ENCODE measurements at places on chromosomes 2 and 18. TPM values are rescaled to one million over a fixed set of nuclear protein-coding genes. Genes with fewer than 3 reads are reported as not detected.

Gene ZFP36L2
- total RNA-seq, result 6.6 TPM

DNA sequence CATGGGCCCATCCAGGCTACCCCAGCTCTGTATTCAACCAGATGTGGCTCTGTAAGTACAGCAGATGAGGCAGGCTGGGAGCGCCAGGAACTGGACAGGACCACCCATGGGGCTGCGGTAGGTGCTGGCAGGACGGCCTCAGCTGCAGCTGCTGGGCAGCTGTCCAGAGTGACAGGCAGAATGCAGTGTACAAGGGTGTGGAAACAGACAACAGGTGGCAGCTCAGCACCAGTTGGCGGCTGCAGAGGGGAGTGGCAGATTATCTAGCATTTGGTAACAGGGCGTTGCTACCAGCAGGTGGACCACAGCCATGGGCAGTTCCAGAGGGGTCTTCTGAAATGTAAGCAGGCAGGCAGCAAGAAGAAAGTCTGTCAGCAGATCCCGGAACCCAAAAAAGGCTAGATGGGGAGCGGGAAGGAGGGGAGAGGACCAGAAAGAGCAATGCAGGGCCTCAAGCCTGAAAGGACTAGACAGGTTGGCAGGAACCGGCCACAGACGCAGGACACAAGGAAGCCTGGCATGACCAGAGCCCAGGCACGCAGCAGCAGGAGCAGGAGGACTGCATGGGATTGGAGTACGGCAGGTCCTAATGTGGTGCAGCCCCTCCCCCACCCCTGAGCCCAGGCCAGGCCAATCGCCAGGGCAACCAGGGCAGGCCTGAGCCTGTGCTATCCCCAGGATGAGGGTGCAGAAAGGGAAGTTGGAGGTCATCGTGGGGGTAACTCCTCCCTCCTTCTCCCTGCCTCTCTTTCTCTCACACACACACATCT is 24.7 kb downstream of the PKDCC start:
- no peak for DNase-seq

DNA sequence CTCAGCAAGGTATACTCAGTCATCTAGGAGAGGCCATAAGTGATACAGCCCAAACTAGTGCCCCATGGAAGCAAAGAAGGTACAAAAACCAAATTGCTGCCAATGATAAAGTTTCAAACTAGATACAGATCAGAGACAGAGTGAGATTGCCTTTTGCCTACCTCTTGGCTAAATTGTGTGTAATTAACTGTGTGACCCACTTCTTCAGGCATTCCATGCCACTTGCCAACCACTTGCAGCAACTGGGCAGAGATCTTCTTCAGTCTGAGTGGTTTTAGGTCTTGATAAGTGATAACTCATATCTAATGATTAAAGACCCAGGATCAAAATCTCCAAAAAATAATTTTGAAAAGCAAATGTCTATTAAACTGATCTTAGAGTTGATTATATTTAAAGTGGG is 21.1 kb upstream of the NABP1 start:
- no peak for DNase-seq

DNA sequence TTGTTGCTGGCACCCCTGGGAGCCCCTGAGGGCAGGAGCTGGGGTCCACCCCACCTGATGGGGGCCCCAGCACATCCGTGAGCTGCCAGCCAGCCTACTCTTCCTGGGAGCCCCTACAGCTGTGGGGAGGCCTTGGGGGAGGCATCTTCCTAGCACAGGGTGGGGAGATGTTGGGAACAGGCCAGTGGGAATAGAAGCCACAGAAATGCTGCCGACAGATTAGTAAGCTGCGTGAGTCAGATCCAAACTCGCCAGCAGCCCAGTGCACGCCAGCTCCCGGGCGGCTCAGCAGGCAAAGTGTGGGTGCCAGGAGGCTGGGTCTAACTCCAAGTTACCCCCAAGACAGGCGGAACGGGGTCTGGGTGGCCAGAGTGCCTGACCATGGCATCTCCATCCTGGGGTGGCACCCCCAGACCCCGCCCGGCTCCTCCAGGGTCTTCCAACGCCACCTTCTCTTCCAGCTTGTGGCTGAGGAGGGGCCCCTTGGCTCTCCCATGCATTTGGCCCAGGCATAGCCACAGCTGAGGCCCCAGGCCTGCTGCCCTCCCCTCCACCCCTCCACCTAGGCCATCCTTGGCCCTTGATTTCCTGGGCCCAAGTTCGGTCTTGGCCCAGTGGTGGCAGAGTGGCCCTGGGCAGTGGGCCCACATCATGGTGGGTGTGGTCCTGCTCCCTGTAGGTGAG is 15.3 kb downstream of the CROCC2 start:
- no peak for DNase-seq

- DNase-seq, result no peak
These were observed 6.3 kb downstream of the BOK start for GRCh38 chr2:241564596-241565410.

DNA sequence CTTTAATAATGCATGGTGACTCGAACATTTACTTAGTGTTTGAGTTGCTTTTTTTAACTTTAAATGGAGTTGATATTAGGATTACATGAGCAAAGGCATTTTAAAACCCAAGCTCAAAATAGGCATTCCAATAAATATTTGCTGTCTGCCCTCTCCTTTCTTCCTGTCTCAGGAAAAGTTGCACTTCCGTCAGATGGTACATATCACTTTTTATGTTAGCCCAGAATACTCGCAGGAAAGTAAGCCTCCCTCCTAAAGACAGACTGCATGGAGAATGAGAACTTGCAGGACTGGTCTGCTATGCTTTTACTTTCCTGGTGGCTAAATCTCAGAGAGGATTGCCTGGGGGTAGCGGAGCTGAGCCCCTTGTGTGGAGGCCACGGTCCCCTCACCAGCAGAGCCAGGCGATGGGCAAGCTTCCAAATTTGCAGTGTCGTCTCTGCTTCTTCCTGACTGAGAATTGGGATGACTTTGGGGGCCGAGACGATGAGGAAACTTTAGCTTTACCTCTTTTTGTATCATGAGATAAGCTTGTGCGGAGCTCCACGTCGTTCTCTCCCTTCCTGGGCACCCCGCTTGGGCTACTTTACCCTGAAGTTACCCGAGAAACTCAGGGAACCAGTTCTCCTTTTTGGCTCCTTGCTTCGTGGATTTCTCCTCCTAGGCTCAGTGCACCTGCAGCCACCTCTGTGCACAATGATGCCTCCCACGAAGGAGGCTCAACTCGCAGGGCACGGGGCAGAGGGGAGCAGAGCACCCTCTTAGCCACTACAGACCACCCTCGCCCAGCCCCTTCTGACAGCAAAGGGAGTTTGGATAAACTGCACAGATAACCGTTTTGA is 223.3 kb downstream of the SH3RF3 start:
- no peak for DNase-seq

All from cerebellum (tissue), 4 donors.